ENCODE measurements at places on chromosomes 16 and 17.

- DNase-seq = no peak
Observed at GRCh38 chr16:11318817-11319216, 26.4 kb upstream of the RMI2 start.

- DNase-seq = no peak
Observed at GRCh38 chr16:6382924-6383459, 949.7 kb upstream of the RBFOX1 start.

- DNase-seq = no peak
Observed at GRCh38 chr17:65290616-65291015, 153.4 kb downstream of the RGS9 start.

- DNase-seq = no peak
Observed at GRCh38 chr17:42512246-42512645, 23.8 kb upstream of the NAGLU start.

GRCh38 chr17:40022961-40023541 is 7.8 kb downstream of the CSF3 start:
- no peak for DNase-seq

- DNase-seq = no peak
Observed at GRCh38 chr17:9361188-9361955, 214.2 kb downstream of the STX8 start.

DNA sequence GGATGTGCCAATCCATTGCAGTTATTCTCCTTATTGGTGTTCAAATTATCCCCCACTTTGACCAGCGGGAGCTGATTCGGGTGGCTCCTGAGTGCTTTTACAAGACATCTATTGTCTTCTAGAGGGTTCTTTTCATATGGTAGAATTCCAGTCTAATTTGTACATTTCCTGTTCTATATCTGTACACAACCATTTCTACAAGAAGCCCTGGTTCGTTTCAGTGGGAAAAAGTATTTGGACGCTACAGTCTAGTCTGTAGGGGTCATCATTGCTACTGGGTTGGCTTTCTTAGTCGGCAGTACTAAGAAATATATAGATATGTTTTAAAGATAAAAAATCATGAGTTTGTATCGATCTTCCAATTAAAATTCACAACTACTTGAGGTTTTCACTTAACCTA is 262.6 kb downstream of the MAP2K6 start:
- DNase-seq = no peak

DNA sequence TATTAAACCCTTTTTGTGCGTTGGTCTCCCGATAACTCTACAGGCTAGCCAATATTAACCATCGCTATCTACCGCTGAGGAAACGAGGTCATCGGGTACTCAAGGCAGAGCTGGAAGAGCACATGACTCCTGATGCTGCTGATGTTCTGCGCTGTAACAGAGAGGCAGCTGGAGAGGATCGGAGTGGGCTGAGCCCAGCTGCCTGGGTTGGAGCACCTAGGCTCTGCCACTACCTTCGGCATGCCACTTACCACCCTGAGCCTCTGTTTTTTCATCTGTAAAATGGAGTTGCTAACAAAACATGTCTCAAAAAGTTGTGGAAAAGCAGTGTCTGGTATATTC is 432 bp upstream of the SLC46A1 start:
- DNase-seq = no peak

DNA sequence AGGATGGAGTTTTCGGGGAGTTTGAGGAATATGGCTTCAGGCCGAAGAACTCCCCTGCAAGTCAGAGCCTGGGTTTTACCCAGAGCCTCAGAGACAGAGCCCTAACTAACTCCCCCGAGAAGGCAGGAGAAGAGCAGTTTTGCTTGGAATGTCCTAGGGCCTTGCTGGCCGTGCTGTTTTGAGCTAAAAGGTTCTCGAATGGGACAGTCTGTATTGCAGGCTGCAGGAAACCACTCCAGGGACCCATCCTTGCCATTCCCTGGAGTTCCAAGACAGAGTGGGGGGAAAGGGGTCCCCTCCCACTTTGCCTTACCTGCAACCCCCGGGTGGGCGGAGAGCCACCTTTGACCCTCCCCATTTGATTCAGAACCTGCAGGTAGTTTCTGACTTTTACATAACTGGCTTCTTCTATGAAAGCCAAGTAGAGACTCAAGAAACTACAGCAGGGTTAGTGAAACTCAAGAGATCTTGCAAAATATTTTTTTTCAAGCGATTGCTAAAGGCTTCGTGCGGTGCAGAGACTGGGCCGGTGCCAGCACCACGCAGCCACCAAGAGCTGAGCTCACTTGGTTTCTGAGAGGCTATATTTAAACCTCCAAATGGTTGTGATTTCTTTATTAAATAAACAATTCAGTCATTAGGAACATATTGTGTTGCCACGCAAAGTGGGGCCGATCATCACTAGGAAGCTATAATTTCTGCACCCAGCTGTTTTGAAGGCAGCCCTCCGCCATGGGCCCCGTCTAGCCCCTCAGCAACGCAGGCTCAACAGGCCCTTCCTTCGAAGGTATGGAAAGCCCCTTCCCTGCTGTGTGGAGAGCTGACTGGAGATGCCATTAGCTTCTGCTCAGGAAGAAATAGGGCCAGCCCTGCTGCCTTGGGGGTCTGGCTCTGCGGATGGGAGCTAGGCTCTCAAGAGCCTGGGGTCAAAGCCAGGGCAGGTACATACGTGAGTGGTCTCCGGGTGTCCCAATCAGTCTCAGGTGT is 223.0 kb downstream of the NTN1 start:
- DNase-seq = no peak

GRCh38 chr17:28485049-28485448 is 11.6 kb downstream of the SLC13A2 start:
- no peak for DNase-seq

GRCh38 chr16:68289202-68289601 is 21.5 kb downstream of the SLC7A6OS start:
- no peak for DNase-seq

Data from stimulated activated CD4-positive, alpha-beta T cell treated with anti-CD3 and anti-CD28 coated beads, Interleukin-12 subunit alpha, Interleukin-12 subunit beta, amount 100 ng/mL, for 24 hours (primary cell).